ENCODE measurements at places on chromosomes 7 and 10.

DNA sequence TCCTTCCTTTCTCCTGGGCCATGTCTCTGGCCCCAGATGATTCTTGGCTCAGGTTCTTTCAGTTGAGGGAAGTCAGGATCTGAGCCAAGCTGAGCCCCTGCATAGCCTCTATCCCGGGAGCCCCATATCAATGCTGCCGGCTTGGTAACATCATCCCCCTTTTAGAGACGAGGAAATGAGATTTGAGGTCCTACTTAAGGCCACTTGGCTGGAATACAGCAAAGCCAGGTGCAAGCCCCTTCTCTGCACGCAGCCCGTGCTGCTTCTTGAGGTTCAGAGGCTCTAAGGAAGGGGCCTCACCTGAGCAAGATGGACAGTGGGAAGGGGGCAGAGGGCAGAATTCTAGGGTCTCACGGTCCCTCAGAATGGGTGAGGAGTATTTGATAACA lies 2.4 kb upstream of the IRF5 start:
- no peak for DNase-seq

GRCh38 chr10:1368842-1369171 lies 312.6 kb downstream of the WDR37 start:
- DNase-seq, result peak; percentile 26

GRCh38 chr7:106054156-106054910 lies 57.8 kb downstream of the SYPL1 start:
- DNase-seq, result no peak

- peak; percentile 80 for DNase-seq
Observed at GRCh38 chr10:5551531-5552375, 27.0 kb downstream of the CALML3 start.

GRCh38 chr10:91664426-91664825 lies 31.6 kb upstream of the PPP1R3C start:
- DNase-seq, result no peak

GRCh38 chr10:69481305-69481704 lies 30.0 kb downstream of the TSPAN15 start:
- no peak for DNase-seq

- no peak for DNase-seq
Observed at GRCh38 chr10:11116361-11116760, 98.7 kb downstream of the CELF2 start.

DNA sequence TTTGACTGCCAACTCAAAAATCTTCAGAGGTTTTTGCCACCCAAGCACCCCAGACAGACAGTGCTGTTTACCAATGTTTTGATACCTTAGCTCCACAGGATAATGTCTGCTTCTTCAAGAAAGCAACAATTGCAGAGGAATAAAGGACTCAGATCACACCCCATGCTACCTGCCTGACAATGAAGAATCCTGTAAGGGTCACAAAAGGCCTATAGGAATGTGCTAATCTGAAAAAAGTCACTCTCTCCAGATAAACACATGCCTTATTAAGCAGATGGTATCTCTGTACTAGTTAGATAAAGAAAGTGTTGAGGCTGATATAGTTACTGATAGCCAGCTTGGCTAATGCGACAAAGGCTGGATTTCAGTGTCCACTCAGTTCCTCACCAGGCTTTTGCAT lies 1076.7 kb upstream of the SORCS1 start:
- no peak for DNase-seq

GRCh38 chr10:125213541-125214282 lies 53.3 kb upstream of the CTBP2 start:
- DNase-seq, result no peak

- no peak for DNase-seq
Observed at GRCh38 chr10:31142026-31142425, 110.4 kb upstream of the ZNF438 start.

GRCh38 chr7:150977382-150978125 lies 567 bp downstream of the KCNH2 start:
- no peak for DNase-seq

- DNase-seq, result peak; percentile 19
Observed at GRCh38 chr7:102834999-102835398, 77.8 kb upstream of the LRRC17 start.

- DNase-seq, result no peak
Observed at GRCh38 chr7:24885305-24885704, 94.7 kb downstream of the OSBPL3 start.

DNA sequence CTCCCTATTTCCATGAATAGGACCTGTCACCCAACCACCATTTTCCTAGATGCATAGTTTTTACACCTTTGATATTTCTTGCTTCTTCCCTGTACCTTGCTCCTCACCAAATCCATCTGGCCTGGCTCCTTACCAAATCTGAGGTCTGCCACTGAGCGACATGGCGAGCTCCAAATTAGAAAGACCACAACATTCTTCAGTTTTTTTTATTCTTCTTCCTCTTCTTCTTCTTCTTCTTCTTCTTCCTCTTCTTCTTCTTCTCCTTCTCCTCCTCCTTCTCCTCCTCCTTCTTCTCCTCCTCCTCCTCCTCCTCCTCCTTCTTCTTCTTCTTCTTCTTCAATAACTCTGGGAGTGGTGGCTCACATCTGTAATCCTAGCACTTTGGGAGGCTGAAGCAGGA lies 7.1 kb downstream of the CPED1 start:
- no peak for DNase-seq

GRCh38 chr10:32445036-32445435 lies 904 bp upstream of the CCDC7 start:
- DNase-seq, result no peak

GRCh38 chr10:133474665-133475424 lies 21.1 kb downstream of the SCART1 start:
- DNase-seq, result no peak

DNA sequence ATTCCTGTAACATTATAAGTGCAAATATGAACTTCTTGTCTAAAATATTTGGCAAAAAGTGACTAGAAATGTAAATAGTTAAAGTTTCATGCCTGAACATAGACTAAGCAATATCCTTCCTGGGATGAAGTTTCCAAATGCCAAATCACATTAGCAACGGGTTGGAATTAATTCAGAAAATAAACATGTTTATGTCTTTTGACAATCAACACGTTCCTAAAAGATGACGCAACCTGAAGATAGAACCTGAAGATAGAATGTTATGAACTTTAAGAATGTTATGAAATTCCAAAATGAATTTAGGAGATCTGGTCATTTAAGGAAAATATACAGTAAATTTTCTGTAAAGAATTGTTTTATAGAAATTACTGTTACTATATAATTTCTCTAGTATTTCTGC lies 9.2 kb downstream of the LAMB4 start:
- no peak for DNase-seq

- DNase-seq, result peak; percentile 31
Observed at GRCh38 chr10:90227217-90227656, 525.8 kb downstream of the KIF20B start.

- DNase-seq, result no peak
Observed at GRCh38 chr7:157769526-157770215, 432.9 kb downstream of the DNAJB6 start.

DNA sequence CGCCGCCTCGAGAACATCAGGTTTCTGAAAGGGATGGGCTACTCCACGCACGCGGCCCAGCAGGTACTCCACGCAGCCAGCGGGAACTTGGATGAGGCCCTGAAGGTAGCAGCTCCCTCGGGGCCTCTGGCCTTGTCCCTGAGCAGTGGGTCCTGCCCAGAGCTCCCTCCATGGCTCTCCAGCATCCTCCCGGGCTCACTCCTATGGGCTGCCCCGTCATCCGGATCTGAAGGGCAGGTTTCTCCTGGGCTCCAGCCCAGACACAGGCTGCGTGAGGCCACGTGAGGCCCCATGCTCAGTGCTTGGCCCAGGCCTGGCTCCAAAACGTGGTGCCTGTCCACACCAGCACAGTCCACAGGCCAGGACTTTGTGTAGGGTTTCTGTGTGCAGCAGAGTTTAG lies 32.5 kb downstream of the NUB1 start:
- no peak for DNase-seq

DNA sequence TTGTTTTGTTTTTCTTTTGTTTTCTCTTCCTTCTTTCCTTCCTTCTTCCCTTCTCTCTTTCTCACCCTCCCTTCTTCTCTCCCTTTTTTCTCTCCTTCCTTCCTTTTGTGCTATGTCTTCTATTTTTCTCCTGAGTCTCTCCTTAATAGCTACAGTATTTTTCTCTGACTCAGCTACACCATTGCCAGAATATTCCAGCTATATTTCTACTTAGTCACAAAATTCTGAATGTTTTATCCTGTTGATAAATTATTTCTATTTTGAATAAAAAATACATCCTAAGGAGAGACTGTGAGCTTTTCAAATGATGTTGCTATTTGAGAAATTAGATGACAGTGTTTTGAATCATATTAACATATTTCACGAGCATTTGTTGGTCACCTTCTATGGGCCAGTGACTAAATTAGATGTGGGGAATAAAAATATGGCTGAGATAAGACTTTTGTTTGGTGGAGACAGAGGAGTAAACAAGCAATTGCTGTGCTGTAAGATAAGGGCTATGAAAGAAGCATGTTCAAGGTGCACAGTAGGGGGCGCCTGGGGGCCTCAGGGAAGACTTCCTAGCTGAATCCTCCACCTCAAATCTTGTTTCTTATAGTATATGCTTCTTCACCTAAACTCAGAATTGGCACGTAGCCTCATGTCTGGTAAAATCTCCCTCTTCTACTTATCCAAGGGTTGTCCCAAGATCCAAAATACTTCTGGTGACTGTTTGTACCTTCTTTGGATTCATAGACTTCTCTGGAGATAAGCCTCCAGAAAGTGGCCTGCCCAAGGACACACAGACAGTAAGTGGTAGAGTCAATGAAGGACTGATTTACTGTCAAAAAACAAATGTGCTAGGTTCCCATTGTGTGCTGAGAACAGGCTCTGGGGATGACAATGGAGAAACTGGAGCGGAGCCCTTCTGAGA lies 115.5 kb upstream of the CREB5 start:
- no peak for DNase-seq

- no peak for DNase-seq
Observed at GRCh38 chr10:80197972-80198916, 7.1 kb downstream of the ANXA11 start.

- no peak for DNase-seq
Observed at GRCh38 chr10:24457661-24458318, 248.9 kb downstream of the KIAA1217 start.

DNA sequence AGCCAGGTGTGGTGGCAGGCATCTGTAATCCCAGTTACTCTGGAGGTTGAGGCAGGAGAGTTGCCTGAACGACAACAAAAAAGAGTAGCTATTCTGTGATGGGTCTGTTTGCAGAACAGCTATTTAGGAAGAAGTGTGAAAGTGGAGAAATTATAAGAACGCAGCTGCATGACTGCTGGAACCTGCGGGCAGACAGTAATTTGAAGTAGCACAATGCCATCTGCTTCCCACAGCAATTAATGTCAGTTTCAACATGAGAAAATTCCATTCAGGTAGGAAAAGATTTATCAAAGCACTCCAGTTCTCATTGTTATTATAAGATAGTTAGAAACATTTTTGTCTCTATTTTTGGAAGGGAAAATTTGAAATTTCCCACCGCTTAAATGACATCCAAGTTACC lies 21.5 kb downstream of the LAMB1 start:
- DNase-seq, result no peak

DNA sequence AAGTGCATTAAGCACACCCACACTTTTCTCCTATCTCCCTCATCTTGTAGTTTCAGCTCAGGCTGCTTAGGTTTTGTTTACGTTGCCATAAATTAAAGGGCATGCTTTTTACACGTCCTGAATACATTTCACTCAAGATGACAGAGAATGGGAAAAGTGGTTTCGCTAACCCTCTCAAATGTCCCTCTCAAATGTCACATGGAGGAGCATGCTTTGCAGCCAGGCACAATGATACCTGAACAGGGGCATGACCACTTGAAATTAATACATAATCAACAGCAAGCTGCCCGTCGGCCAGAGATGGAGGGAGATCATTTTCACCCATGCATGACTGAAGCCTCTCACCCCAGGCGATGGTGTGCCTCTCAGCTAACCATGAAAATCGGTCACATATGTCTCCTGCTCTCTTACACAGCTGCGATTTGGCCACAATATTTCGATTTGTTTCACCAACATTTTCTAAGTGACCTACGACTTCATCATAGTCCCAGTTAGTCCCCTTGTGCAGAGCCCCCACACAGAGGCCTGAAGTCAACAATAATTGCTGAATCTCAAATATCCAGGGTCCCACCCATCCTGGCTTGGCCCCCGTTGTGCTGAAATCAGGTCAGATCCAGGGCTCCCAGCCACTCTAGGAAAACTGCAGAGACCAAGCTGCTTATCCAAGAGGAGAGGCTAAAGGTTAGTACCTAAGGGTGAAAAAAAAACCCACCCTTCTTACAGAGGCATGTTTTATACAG lies 373.9 kb upstream of the NFE2L3 start:
- DNase-seq, result no peak

DNA sequence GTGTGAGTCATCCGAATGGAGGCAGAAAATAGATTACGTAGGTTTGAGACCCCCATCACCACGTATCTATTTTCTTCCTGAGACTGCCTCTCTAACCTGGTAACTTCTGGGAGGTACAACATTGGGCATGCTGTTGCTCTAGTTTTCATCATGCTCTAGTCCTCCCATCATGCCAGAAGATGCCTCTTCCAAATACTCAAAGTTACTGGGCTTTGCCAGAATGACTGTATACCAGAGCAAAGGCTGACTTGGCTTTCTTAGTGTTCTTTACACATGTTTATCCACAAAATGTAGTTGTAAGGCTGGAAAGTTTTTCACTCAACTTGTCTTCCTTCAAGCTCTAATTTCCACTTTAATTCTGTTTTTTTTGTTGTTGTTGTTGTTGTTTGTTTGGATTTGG lies 370.5 kb downstream of the MDFIC start:
- DNase-seq, result no peak

- DNase-seq, result no peak
Observed at GRCh38 chr7:70893422-70893821, 238.5 kb upstream of the GALNT17 start.

DNA sequence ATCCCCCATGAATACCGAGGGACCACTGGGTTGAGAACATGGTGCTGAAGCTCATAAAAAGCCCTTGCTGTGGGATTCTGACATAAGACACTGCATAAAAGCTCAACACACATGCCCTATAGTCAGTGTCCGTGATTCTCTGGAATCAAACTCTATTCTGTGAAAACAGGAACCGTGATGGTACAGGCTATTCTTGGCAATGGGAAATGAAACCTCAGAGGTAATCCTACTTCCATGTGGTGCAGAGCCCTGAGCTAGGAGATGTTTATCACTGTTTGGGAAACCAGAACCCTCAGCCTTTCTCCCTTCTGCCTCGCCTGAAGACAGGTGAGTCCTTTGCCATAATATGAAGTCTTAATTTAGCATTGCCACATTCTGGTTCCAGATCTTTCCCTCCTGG lies 80.8 kb upstream of the PRSS1 start:
- no peak for DNase-seq

DNA sequence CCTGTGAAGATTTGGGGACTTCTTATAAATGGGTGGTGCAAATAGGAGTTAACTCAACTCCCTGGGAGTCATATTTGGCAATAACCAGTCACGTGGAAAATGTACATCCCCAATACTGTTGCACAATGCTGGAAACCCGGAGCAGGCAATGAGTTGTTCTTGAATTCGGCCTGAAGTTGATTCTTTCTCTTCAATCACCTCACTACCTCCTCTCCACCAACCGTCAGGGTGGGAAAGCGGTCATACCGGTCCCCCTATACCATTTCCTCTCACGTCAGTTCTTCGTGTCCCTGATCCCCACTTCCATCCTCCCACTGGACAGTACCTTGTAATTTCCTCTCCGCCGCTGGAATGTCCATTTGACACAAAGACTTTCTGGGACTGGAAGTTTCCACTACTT lies 2.8 kb downstream of the GIMAP5 start:
- DNase-seq, result no peak

GRCh38 chr7:90621747-90622140 lies 25.6 kb downstream of the CDK14 start:
- no peak for DNase-seq
